ENCODE measurements at places on chromosomes 4 and X. TPM values are rescaled to one million over a fixed set of nuclear protein-coding genes. Genes with fewer than 3 reads are reported as not detected.

Gene GLRA3
- polyA plus RNA-seq = not detected

- no peak overlapping the region for H3K4me3 ChIP-seq
- H3K27me3 ChIP-seq = no peaks in the 10 kb centered on the region
- DNase-seq = no peak
These were observed 562.4 kb upstream of the ZFP42 start for GRCh38 chr4:187433141-187433540.

Gene SLC6A14
- not detected for polyA plus RNA-seq

- H3K27me3 ChIP-seq = no peaks in the 10 kb centered on the region
These were observed 100.3 kb downstream of the PAPSS1 start for GRCh38 chr4:107619731-107620130.

- H3K4me3 ChIP-seq = no peak overlapping the region
- no peak for DNase-seq
- no peaks in the 10 kb centered on the region for H3K27me3 ChIP-seq
- peaks cover 9% of the 10 kb centered on the region for H3K4me1 ChIP-seq
- H3K27ac ChIP-seq = no peak overlapping the region
- no peaks in the 10 kb centered on the region for H3K36me3 ChIP-seq
These were observed 51.9 kb upstream of the PRPS1 start for GRCh38 chrX:107576392-107576791.

Gene FGF2
- polyA plus RNA-seq = not detected

DNA sequence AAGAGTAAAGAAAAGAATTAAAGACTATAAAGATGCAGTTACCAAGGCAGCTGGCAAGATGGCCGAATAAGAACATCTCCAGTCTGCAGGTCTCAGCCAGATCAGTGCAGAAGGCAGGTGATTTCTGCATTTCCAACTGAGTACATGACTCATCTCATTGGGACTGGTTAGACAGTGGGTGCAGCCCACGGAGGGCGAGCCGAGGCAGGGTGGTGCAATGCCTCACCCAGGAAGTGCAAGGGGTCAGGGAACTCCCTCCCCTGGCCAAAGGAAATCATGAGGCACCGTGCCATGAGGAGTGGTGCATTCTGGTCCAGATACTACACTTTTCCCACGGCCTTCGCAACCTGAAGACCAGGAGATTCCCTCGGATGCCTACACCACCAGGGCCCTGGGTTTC, 20.5 kb downstream of the SPIN4 start:
- peaks cover 3% of the 10 kb centered on the region for H3K36me3 ChIP-seq
- no peak for DNase-seq
- no peak overlapping the region for H3K4me3 ChIP-seq

Gene HS6ST2
- 0.27 TPM for polyA plus RNA-seq

DNA sequence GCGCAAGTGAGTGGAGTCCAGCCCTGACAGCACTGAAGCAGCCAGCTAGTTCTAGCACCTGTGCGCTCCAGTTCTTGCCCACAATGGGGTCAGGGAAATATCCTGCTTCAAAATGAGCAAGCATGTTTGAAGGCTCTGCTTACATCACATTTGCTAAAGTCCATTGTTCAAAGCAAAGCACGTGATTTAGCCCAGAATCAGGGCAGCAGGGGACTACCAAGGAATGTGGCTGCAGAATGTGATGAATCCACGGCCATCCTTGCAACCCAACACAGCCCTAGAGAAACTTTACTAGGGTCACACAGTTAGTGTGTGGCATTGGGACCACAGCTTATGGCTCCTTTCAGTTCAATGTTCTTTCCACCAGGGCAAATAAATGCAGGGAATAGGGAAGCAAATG, 47.3 kb upstream of the SMIM31 start:
- H3K27me3 ChIP-seq = no peaks in the 10 kb centered on the region
- no peaks in the 10 kb centered on the region for H3K4me1 ChIP-seq
- no peak overlapping the region for H3K27ac ChIP-seq
- DNase-seq = no peak
- H3K4me3 ChIP-seq = no peak overlapping the region
- H3K36me3 ChIP-seq = no peaks in the 10 kb centered on the region

Gene VCX3A
- not detected for polyA plus RNA-seq

- H3K4me1 ChIP-seq = no peaks in the 10 kb centered on the region
- no peaks in the 10 kb centered on the region for H3K36me3 ChIP-seq
- H3K4me3 ChIP-seq = no peak overlapping the region
- no peak for DNase-seq
These were observed 305.9 kb downstream of the ADGRL3 start for GRCh38 chr4:61505773-61506685.

GRCh38 chr4:148076964-148077363, 345.1 kb downstream of the ARHGAP10 start:
- H3K27ac ChIP-seq = no peak overlapping the region
- peaks cover 57% of the 10 kb centered on the region for H3K36me3 ChIP-seq
- no peaks in the 10 kb centered on the region for H3K27me3 ChIP-seq
- no peak for DNase-seq
- no peak overlapping the region for H3K4me3 ChIP-seq

Gene MAGEA11
- not detected for polyA plus RNA-seq

DNA sequence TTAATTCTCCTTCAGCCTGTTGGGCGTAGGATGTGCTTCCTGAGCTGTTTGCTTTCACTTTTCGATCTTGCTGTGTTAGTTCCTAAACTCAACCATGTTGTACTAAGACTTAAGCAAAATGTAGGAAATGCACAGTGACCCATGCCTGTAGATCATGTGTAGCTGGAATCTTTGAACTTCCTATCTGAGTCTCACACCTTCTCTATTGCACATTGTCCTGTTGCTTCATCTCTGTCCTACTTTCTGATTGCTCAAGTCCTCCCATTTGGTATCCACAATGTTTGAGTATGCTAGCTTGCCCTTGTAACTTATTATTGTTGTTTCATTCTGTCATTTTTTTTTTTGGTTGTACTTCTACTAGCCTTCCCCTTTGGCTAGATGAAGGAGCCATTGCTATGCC, 239.6 kb downstream of the PPP1R2C start:
- no peak overlapping the region for H3K4me3 ChIP-seq
- peaks cover 23% of the 10 kb centered on the region for H3K4me1 ChIP-seq
- peaks cover 2% of the 10 kb centered on the region for H3K27me3 ChIP-seq

DNA sequence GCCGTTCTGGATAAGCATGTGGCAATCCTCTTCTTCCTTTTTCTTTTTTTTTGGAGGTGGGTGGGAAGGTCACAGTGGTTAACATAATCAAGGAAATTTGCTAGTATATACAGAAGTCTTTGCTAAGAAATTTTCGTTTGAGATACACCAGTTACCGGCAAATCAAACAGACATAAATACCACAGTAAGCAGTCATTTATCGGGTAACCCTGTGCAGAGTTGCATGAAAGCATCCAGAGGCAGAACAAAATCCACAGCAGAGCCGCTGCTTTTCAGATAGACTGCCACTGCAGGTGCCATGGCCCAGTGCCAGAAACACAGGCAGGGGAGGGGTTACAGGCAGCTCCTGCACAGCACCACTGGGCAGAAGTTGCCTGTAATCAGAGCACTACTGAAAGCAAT, 179.1 kb upstream of the MAB21L2 start:
- no peaks in the 10 kb centered on the region for H3K27me3 ChIP-seq
- peaks cover 17% of the 10 kb centered on the region for H3K36me3 ChIP-seq
- H3K4me1 ChIP-seq = no peaks in the 10 kb centered on the region
- DNase-seq = no peak
- no peak overlapping the region for H3K4me3 ChIP-seq

- H3K27ac ChIP-seq = no peak overlapping the region
- H3K27me3 ChIP-seq = peaks cover 3% of the 10 kb centered on the region
- no peaks in the 10 kb centered on the region for H3K4me1 ChIP-seq
- H3K36me3 ChIP-seq = no peaks in the 10 kb centered on the region
These were observed 89.0 kb downstream of the NAF1 start for GRCh38 chr4:163077680-163078079.

GRCh38 chr4:89586864-89587263, 250.1 kb downstream of the SNCA start:
- no peak overlapping the region for H3K27ac ChIP-seq
- no peak overlapping the region for H3K4me3 ChIP-seq
- H3K27me3 ChIP-seq = no peaks in the 10 kb centered on the region

GRCh38 chrX:112641449-112641848, 38.3 kb downstream of the LHFPL1 start:
- no peaks in the 10 kb centered on the region for H3K4me1 ChIP-seq
- no peak overlapping the region for H3K27ac ChIP-seq

DNA sequence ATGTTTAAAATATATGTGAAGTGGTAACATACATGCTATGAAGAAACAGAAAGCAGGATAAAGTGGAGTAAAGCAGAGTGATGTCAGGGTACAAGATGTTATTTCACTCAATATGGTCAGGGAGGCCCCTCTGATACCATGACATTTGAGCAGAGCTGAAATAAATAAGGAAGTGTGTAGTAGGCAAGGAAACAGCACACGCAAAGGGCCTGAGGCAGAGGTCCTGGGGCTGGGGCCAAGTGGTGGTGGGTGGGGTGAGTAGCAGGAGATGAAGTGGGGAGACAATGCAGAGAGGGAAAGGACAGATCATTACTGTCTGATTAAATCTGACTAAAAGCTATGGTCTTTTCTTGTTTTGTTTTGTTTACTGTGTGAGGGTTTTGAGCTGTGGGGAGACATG, 61.1 kb downstream of the FAM13A start:
- no peaks in the 10 kb centered on the region for H3K36me3 ChIP-seq
- no peak overlapping the region for H3K4me3 ChIP-seq
- peaks cover 2% of the 10 kb centered on the region for H3K27me3 ChIP-seq
- no peak overlapping the region for H3K27ac ChIP-seq
- DNase-seq = no peak

- no peaks in the 10 kb centered on the region for H3K4me1 ChIP-seq
- no peaks in the 10 kb centered on the region for H3K36me3 ChIP-seq
- peaks cover 6% of the 10 kb centered on the region for H3K27me3 ChIP-seq
These were observed 310.4 kb downstream of the ZNF674 start for GRCh38 chrX:46234775-46235174.

All from immature natural killer cell (primary cell).